ENCODE measurements at places on chromosomes 4 and X. TPM values are rescaled to one million over a fixed set of nuclear protein-coding genes. Genes with fewer than 3 reads are reported as not detected.

GRCh38 chrX:46554942-46555341, 9.7 kb upstream of the ZNF674 start:
- DNase-seq: peak; percentile 34

DNA sequence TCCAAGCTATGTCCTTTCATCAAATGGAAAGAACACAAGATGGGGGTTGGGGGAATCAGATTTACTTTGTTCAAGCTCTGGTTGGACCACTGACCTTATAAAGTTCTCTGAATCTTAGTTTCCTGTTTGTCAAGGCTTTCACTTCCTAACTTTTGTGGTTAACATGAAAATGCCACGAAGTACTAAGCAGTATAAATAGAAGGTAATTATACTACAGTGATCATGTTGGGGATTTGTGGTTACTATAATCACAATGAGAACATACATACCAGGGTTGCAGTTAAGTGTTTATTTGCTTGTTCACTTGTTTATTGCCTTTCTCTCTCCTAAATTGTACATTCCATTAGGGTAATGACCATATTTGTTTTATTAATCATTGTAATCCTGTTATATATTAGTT, 53.2 kb downstream of the SPRY1 start:
- DNase-seq: peak; percentile 68

The IL13RA1 gene
- total RNA-seq: 141 TPM

- DNase-seq: no peak
Observed at GRCh38 chrX:49176421-49177326, 5.0 kb downstream of the PLP2 start.

DNA sequence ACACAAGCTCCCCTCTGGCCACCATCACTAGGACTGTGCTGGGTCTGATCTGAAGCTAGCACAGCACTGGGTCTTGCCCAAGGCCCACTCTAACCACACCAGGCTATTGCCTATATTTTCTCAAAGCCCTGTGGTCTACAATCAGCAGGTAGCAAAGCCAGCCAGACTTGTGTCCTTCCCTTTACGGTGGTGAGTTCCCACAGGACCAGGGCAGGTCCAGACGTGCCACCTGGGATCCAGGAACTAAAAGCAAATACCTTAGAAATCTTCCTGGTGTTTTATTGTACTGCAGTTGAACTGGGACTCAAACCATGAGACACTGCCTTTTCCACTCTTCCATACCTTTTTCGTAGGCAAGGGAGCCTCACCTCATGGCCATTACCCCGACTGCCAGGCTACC, 9.0 kb upstream of the MAGEC2 start:
- DNase-seq: no peak

GRCh38 chr4:181176306-181176705, 1066.9 kb upstream of the TENM3 start:
- DNase-seq: peak; percentile 8

DNA sequence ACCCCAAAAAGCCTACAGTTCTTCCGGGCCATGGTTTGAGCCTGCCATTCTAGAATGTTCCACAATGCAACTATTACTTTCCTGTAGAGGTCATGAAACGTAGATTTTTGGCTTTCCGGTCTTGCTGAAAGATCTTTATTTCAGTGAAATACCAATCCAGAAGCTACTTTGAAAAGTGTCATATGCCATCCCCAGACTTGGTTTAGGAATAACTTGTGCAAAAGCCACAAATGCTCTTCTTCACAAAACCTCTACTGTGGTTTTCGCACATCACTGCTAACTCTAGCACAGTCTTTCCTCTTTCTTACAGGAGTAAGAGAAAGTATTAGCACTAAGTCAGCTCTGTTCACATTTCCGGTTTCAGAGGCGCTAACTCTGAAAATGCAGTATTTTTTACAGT, 12.7 kb upstream of the CD40LG start:
- DNase-seq: no peak

GRCh38 chr4:102693861-102694260, 66.9 kb downstream of the MANBA start:
- DNase-seq: no peak

The CHRNA9 gene
- total RNA-seq: 3.1 TPM

GRCh38 chr4:144302704-144303536, 162.4 kb upstream of the GYPA start:
- DNase-seq: no peak

DNA sequence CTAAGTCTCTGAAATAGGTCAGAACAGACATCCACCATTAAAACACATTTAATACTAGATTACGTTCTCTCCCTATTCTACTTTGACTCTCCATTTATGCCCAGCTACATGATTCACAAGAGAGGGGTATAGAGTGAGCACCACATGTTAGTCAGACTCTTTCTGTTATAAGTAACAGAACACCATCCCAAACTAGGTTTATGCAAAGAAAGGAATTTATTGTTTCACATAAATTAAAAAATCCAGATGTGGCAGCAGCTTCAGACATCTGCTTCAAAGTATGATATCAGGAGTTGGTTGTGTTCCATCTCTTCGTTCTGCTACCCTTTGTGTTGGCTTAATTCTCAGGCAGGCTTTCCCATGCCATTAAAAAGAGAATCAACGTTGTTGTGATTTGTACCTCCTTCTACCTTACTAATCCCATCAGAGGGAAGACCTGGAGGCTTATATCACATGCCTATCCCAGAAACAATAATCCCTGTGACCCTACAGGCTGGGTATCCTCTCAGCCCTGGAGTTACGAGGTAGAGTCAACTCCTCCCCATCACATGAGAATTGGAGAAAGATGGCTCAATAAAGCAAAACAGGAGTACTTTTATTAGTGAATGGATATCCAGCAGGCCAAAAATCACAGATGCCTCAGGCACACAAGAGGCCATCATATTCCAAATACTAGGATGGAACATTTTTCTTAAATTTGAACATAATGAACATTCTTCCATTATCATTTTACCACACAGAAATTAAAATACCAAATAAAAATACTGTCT, 163.2 kb downstream of the SLC7A11 start:
- DNase-seq: no peak

The SLC6A8 gene
- 24.5 TPM for total RNA-seq

DNA sequence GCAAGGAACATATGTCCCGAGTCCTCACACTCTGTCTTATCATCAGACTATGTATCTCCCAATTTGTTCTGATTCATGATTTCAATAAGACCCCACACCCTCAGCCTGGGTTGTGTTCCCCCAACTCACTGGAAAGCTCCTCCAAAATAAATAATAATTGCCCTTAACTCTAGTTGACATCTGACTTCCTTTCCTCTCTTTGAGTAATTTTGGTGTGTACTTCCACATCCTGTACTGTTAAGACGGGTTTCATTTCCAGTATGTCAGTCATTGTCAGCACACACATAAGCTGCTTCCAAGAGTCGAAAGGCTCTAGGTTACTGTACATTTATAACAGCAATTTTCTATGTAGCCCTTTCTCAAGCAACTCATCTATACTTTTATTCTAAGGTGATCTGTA, 52.2 kb upstream of the C1QTNF7 start:
- no peak for DNase-seq

- no peak for DNase-seq
Observed at GRCh38 chrX:146854281-146854680, 39.7 kb upstream of the CXorf51A start.

GRCh38 chr4:76964769-76965168, 15.2 kb downstream of the SEPTIN11 start:
- DNase-seq: peak; percentile 34

DNA sequence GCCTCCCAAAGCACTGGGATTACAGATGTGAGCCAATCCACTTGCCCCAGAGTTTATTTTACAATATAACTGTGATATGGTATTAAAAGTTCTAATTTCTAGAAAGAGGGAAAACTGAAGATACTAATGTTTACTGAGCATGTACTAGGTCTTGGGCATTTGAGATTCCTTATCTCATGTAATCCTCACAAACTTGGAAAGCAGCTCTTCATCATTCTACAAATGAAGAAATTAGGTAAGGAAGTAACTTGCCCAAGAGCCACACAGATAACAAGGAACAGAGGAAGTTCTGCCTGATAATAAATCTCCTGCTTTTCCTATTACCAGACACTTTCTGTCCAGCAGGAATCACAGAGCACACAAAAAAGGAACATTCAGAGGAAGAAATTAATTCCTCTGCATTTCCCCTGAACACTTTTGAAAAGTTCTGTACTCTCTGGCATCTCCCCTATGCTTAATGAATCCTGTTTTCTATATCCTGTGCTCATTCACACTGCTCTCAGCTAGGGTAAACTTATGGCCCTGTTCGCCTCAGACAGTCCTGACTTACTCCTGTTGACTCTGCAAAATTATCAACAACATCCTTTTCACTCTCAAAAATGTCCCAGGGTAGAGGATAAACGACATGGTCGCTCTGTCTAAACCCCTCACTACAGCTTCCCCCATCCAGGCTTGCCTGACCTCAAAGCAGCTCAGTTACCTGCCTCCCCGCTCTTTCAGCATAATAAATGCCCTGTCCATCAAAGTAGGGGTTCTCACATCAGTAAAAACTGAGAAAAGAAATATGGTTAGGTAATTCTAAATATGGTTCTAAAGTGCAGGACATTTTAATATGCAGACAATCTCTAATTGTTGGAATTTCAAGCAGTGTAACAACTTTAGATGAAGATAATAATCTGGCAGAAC, 13.6 kb downstream of the SH3RF1 start:
- no peak for DNase-seq

DNA sequence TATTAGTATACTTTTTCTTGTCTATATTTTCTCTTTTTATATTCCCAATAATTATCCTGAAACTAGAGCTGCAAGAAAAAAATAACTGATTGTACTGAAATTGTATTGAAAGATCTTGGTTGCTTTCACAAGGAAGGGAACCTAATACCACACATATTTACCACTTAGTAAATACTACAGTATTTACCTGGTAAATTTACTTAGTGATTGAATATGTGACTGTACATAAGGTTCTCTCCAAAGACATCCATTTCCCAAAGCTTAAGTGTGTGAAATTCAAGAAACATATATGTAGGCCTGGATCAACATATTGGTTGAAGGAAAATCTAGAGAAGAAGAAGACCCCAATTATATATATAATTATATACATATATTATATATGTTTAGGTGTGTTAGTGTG, 1272.7 kb downstream of the C4orf33 start:
- no peak for DNase-seq

DNA sequence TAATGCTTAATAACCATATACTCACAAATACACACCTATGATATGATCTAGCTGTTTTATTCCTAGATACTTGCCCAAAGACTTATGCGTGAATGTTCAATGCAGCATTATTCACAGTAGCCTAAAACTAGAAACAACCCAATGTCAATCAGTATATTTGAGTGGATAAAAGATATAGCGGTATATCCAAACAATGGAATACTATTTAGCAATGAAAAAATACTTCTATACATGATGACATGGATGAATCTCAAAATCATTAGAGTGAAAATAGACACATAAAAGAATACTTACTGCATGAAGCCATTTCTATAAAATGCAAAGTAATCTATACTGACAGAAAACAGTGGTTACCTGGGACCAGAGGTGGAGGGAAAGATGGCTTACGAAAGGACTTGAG, 108.1 kb downstream of the RAP1GDS1 start:
- DNase-seq: no peak

The TRPC3 gene
- 2.9 TPM for total RNA-seq

GRCh38 chrX:55640854-55641253, 17.7 kb downstream of the FOXR2 start:
- DNase-seq: no peak

DNA sequence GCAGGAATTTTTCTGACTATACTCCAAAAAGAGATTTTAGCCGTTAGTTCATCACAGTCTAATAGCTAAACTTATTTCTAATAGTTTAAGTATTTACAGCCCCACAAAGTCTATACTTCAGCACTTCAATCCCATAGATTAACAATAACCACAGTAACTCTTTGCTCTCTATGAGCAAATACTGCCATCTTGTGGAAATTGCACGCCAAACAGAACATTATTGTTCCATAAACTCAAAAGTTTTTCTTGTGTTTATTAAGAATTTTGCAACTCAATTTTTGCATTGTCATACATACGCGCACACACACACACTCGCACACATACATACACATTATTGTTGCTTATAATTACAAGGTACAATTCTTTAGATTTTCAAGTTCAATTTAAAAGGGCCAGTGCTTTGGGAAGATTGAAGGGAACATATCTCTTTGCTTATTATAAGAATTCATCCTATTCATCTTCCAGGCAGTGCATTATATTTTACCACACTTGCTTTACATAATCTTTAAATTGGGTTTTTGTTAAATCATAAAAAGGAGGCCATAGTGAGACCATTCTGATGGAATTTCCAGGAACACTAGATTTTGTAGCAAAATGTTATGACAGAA, 63.8 kb upstream of the ATOH1 start:
- peak; percentile 36 for DNase-seq

DNA sequence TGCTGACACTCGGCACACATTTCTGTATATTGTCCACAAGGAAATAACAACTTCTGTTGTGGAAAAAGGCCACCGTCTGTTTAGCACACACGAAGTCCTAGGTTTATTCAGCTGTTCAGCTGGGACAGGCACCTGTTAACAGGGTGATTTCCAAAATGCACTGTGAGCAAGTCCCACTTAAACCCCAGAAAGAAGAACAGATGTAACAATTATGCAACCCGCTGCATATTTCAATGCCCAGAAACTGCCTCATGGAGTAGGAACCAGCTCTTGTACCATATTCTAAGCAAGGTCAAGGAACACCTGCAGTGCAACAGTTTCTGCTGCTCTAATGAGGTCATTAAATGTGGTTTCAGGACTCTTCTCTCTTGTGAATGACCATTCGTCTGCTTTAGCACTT, 77.1 kb downstream of the GEMIN8 start:
- no peak for DNase-seq

- DNase-seq: no peak
Observed at GRCh38 chrX:69076088-69076487, 89.2 kb downstream of the PJA1 start.

DNA sequence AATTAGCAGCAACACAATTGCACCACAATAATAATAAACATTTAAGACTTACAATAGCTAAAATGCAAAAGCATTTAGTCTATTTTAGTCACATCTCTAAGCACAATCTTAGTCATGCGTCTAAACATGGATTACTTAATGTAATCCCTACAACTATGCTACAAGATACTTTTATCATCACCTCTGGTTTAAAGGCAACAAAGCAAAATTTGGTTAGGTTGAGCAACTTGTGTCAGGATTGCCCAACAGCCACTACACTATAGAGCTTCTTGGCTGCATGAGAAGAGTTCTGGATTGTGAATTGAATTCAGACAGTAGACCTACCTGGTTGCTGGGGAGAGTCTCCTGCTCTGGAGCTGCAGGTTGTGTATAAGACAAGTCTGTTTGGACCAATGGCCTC, 146.5 kb upstream of the PUDP start:
- no peak for DNase-seq

Measured in M059J (cell line).